ENCODE measurements at places on chromosomes 7 and 10.

GRCh38 chr7:36526863-36527548 lies 137.3 kb downstream of the ANLN start:
- DNase-seq, result peak; percentile 74

GRCh38 chr10:43305876-43306275 lies 39.0 kb upstream of the RASGEF1A start:
- DNase-seq, result no peak

- DNase-seq, result no peak
Measured at GRCh38 chr7:37198041-37198905, 250.4 kb downstream of the ELMO1 start.

DNA sequence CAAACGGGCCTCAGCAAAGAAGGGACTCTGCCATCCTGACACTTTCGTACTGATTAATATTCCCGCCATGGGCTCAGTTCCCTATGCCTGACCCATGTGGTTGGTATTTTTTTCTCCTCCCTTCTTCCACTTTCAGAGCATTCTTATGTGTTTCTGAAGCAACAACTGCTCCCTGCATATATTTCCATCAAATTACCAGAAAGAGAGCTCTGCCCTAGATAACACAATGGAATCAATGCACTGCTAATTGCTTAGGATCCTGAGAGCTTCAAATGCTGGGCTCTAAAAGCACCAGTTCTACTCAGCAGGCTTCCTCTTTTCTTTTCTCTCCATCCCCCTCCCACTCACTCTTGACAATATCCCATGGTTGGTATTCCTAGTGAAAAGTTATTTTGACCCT lies 5.3 kb downstream of the TECTB start:
- DNase-seq, result no peak

GRCh38 chr10:84308481-84309304 lies 19.7 kb upstream of the CCSER2 start:
- no peak for DNase-seq

DNA sequence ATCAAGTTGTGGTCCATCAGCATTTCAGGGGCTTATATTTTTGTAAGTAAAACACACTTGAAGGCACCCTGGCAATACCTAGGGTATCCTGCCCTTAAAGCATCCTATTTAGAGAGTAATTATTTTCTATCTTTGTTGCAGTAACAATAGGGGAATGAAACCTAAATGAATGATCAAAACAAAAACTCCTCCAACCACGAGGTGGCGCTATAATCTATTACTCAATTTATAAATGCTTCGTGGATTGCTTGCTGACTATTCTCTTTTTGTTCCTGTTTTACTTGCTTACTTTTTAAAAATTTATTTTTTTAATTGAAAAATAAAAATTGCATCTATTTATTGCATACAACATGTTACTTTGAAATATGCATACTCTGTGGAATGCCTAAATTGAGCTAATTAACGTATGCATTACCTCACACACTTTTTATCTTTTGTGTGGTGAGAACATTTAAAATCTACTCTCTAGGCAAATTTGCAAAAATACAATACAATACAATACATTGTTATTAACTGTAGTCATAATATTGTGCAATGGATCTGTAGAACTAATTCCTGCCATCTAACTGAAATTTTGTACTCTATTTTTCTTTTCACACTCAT lies 147.7 kb upstream of the BMPER start:
- peak; percentile 68 for DNase-seq

DNA sequence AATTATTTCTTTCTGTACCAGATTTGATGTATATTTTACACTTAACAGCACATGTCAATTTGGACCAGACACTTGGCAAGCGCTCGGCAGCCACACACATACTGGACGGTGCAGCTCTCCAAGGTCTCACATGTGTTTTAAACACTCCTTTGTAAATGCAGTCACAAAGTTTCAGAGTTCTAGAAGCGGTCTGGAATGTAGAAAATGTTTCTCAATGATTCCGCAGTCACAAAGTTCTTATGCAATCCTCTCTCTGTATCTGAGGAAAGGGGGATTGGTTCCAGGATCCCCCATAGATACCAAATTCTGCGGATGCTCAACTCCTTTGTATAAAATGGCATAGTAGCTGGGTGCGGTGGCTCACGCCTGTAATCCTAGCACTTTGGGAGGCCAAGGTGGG lies 253.0 kb upstream of the GRB10 start:
- no peak for DNase-seq

GRCh38 chr7:94303695-94304094 lies 91.0 kb upstream of the COL1A2 start:
- DNase-seq, result no peak

- DNase-seq, result no peak
Measured at GRCh38 chr10:124660404-124661125, 83.6 kb downstream of the FAM53B start.

GRCh38 chr10:15791816-15792524 lies 68.3 kb downstream of the MINDY3 start:
- DNase-seq, result peak; percentile 26

GRCh38 chr7:2968616-2969397 lies 74.9 kb downstream of the CARD11 start:
- no peak for DNase-seq

GRCh38 chr7:32062150-32062549 lies 8.1 kb downstream of the PDE1C start:
- DNase-seq, result peak; percentile 65

- no peak for DNase-seq
Measured at GRCh38 chr10:5896208-5897052, 6.4 kb downstream of the FBH1 start.

DNA sequence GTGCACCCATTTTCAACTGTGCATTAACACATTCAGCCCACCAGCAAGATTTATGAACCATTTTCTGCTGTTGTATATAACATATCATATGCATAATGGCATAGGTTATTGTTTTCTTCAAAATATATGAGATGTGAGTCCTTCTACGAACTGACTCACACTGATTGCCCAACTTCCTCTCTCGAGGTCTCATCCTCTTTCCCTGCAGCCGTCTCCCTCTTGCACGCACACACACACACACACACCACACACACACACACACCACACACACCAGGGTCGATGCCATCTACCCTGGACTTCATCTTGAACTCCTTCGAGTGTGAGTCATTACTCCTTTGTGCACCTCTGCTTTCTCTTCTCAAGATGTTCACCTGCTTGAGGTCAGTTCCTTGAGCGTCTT lies 36.7 kb downstream of the EGFR start:
- DNase-seq, result no peak

- DNase-seq, result no peak
Measured at GRCh38 chr10:59561477-59562121, 148.1 kb downstream of the SLC16A9 start.
